Germinal center (tissue), 1 donor: ENCODE measurements at places on chromosomes 2 and 18.

DNA sequence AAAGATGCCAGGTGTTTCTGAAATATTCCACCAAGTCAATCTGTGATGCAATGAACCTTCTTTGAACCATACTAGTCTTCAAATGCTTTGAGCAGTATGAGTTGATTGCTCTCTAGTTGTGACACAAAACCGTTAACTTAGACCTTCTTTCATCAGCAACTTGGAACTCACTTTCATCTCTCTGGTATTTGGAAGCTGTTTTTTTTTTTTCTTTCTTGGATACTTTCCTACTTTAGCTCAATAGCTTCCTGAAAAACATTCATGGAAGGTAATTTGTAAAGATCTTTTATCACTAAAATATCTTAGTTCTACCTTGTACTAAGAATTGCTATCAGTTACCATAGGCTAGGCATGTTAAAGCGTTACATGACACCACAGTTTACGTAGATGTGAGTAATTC lies 1071.9 kb upstream of the CHAC2 start:
- DNase-seq: no peak

DNA sequence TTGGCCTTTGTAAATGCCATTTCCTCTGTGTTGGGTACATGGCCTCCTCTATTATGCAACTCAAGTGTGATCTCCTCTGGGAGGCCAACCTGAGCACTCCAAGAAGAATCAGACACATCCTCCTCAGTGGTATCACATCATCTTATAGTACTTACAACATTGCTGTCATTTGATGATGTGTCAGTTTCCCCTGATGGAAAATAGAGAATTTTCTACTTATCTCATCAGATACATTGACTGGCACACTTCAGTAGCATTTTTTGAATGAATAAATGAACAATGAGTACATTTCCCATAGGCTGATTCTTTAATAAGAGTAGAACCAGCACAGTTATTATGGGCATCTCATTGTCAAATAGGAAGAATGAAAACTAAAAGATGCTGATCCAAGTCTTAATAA lies 86.6 kb upstream of the NXPH2 start:
- DNase-seq: no peak

DNA sequence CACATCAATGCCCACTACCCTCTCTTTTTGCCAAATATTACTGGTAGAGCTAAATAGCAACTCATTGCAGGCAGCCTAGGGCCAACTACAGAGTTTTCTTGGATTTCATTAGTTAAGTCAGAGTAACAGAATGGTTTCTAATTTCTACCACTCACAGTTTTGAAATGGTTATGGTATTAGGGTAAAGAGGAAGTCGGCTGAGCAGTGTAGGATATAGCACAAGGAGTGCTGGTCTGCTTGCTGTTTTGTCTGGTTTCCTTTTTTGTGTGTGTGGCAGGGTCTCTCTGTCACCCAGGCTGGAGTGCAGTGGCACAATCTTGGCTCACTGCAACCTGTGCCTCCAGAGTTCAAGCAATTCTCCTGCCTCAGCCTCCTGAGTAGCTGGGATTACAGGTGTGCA lies 289.2 kb upstream of the CCDC68 start:
- no peak for DNase-seq

GRCh38 chr2:40483549-40484243 lies 31.8 kb upstream of the SLC8A1 start:
- no peak for DNase-seq

DNA sequence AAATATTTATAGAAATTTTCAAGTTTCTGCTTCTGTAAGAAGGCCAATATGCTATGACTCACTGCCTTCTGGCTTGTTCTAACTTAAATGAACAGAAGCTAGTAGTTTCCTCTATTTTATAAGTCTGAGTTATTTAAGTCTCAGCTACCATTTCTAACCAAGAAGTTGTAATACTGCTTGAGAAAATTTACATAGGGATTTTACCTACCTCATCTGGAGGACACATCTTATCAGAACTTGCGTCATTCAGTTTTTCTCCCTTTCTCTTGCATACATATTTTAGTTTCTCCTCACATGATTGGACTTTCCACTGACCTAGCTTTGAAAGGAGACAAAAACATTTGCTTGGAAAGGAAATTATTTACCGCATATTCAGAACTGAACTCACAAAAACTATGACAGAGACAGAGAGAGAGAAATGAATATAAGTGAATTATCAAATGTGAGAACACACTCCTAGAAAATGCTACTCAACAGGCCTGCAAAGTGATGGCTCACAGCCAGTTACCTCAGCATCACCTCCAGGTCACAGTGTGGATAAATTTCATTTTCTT lies 81.1 kb upstream of the CD302 start:
- peak; percentile 45 for DNase-seq
